ENCODE measurements at places on chromosomes 6 and 20. TPM values are rescaled to one million over a fixed set of nuclear protein-coding genes. Genes with fewer than 3 reads are reported as not detected.

- peak; percentile 51 for DNase-seq
These were observed 28.3 kb upstream of the MDGA1 start for GRCh38 chr6:37725957-37726356.

- no peak for DNase-seq
These were observed 246.8 kb downstream of the ARID1B start for GRCh38 chr6:157023958-157024357.

DNA sequence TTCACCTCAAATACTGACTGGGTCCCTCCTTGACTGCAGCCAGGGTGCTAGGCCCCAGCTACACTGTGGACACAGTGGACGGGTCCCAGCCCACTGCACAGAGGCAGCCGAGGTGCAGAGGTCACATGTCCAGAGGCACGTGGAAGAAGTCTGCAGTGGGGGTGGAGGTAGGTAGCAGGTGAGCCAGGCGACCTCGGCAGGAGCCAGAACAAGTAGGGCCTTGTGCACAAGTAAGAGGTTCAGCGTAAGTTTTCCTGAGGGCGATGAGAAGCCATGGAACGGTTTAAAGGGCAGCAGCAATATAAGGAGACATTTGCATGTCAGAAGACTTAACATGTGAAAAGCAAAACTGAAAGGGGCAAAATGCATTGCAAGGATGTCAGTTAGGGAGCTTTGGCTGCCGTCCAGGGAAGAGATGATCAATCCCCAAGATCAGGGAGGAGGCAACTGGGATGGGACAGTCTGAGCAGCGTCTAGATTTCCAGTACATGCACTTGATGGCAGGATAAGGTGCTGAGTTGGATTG, 49.7 kb upstream of the SNX9 start:
- no peak for DNase-seq

DNA sequence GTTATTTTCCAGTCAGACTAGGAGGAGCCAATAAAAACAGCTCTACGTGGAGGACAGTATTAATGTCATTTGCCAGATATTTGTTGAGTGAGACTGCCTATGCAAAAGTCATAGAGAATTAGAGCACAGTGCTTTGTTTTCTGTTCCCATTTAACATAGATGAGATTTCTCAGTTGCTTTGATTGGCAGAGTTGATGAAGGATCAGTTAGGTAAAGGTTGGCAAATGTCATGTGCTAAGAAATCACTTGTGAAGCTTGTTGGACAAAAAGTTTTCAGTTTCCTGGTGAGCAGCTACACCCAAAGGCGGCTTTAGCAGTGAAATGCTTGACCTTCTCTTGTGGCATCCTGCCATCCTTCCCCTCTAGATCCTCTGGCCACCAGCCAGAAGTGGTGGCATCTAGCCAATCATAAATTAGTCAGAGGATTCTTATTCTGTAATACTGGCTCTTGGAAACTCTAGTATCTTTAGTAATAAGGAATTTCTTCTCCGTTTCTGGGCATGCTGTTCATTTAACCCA, 37.0 kb downstream of the BCKDHB start:
- DNase-seq, result peak; percentile 81

DNA sequence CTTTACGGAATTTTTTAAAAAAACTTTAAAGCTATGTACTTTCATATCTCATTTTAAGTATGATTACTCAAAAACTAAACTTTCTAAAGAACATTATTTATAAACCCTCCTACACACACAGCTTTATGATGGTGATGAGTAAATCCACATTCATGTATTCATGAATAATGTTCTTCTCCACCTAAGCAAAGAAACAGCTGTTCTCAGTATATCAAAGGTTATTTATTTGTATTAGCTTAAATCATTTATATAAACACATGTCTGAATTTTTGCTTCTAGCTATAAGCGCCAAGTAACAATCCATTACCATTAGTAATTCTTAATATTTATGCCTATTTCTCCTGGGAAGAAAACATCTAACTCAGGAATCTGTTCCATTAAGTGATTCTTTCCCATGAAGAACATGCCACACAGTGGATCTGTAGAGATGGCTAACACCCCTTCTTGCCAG, 63.3 kb downstream of the SMLR1 start:
- DNase-seq, result no peak

GRCh38 chr20:46644160-46644559, 7.1 kb downstream of the SLC13A3 start:
- DNase-seq, result no peak

DNA sequence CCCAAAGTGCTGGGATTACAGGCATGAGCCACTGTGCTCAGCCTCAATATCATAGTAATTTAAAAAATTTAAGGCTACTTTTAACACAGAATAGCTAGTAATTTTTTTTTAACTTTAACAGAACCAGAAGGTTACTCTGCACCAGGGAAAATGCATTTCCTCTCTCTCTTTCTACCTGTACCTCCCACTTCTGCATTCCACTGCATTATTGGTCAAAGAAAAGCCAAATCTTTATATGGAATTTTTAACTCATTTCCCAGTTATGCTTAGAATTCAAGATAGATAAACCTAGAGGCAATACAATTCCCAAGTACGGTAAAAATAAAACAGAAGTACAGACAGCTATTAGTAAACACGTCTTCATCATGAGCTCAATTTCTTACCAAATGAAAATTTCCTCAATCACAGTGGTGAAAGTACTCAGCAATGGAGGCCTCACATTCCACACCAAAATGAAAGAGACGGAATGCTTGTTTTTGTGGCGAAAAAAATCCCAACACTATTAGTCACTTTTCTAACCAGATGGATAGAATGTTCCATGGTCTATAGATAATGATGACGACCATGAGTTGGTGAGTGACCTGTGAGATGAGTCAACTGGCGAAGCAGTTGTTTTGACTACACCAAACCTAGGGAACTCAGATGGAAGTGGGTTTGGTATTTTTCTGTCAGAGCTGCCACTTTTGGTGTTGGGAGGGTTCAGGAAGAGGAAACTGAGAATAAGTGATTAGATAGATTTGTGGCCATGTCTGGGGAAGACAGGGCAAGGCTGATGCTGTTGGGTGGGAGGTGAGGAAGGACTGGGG, 104.7 kb upstream of the SGK1 start:
- peak; percentile 97 for DNase-seq

DNA sequence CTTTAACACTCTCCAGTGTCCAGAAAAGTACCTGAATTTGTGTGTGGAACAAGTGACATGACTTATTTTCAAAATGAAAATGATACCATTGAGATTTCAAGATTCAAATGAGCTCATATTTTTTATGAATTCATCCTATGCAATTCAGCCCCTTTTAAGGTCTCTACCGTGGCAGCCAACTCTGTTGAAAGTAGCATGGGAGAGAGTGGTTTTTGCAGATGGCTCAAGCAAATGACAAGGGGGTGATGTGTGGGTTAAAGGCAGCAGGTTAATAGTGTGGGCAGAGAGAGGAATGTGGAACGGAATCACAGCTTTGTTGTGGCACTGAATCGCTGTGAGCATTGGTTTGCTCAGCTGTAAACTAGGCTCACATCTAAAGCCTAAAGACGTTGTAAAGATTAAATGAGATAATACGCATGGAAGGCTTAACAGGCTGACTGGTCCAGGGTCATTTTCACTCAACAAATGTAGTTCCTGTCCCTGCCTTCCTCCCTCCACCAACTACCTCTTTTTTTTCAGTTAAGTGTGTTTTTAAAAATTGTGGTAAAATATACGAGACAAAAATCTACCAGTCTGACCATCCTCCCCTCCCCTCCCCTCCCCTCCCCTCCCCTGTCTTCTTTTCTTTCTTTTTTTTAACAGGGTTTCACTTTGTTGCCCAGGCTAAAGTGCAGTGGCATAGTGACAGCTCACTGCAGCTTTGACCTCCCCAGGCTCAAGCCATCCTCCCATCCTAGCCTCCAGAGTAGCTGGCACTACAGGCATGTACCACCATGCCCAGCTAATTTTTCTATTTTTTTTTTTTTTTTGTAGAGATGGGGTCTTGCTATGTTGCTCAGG, 114.7 kb upstream of the ZNF217 start:
- no peak for DNase-seq

DNA sequence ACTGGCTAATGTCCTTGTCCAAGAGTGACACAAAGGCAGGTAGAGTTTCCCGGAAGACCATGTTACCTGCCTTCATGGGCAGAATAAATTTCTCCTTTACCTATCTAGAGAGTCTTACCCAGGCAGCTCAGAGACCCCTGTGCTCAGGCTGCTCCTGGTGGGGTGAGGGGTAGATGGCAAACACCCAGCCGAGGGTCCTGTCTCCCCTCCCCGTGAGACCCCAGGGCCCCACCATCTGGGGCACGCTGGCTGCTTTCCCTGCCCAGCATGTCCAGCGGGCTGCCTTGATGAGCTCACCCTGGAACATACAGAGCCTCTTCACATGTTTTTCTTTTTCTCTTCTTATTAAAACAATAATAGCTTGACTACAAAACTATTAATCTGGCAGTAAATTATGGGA, 116.5 kb downstream of the EDN3 start:
- no peak for DNase-seq

GRCh38 chr6:1390946-1391799, 1.8 kb downstream of the FOXF2 start:
- DNase-seq, result no peak

Gene NKAIN2
- under 0.01 TPM for total RNA-seq

Gene CALHM6
- 0.35 TPM for total RNA-seq

Gene HCRTR2
- total RNA-seq, result not detected
